ENCODE measurements at places on chromosomes 4 and X.

- no peak for DNase-seq
Measured at GRCh38 chr4:41060352-41061334, 153.7 kb downstream of the APBB2 start.

- DNase-seq: peak; percentile 32
Measured at GRCh38 chrX:103678199-103678993, 8.1 kb downstream of the MORF4L2 start.

- DNase-seq: peak; percentile 33
Measured at GRCh38 chr4:101599620-101600019, 190.9 kb upstream of the BANK1 start.

DNA sequence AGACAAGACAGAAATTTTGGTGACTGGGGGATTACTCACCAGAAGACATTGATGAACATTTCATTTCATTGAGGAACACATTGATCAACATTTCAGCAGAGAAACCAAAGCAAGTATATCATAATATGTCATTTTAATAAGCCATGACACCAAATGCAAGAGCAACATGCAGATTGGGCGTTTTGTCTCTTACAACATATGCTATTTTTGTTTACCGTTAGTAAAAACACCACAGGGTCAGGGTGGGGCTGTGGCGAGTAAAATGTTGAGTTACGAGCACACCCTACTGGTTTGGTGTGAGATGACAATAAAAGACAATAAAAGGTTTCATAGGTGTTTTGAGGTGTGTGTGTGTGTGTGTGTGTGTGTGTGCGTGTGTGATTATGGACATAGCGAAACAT lies 294.5 kb downstream of the PDGFC start:
- peak; percentile 82 for DNase-seq

DNA sequence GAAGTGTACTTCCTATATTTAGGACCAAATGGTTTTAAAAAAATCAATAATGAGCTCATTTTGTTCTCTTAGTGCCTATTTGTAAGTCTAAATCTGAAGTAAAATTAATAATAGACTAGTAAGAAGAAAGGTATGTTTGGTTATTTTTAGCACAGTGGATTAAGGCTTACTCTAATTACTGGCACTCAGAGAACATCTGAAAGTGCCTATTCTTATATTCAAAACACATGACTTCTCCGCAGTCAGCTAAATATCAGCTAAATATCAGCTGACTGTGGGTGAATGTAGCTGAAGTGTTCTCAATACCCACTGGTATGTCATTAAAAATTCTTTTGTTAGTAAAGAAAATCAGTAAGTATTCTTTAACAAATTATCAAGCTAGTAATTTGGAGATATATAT lies 6.0 kb downstream of the AP1S2 start:
- DNase-seq: peak; percentile 20

DNA sequence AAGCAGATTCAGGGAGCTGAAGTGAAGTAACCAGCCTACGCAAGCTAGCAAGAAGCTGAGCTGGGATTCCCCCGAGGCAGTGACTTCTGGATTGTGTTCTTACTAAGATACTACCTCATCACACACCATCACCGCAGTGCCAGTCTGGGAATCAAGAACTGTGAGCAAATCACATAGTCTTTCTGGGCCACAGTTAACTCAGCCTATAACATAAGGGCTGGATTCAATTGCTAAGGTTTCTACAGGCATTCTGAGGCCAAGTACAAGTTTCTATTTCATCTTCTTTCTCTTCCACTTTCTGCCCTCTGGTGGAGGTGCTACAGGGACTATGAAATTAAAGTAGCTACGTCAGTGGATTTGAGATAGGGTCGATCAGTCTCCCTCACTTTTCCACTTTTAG lies 1.4 kb upstream of the CORIN start:
- DNase-seq: no peak

DNA sequence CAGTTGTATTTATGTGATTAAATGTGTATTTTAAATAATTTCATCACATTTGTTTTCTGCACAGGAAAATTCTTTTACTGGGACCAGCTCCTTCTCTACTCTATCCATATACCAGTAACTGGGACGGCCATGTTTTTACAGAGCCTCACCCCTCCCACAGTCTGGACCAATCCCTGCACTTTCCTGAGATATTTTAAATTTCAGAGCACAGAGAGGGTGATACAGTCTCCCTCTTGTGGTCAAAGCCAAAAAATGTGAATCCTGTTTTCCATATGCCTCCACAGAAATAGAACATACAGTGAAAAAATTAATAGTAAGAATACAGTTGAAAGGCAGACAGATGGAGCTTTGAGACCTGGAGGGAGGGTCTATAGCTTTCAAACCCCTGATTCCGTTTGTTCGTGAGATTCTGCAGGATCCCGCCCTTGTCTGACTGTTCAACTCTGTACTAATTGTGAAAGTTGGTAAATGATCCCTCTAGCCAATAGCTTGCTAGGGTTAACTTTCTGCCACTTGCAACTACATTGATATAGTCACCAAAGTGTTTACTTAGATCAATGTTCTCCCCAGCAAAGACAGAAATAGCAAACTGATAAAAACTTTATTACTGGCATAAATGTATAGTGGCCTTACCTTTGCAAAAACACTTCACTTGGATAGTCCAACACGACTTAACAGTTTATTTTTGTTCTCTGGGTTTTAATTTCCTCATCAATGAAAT lies 172.2 kb downstream of the PPARGC1A start:
- DNase-seq: no peak

GRCh38 chrX:22122510-22122909 lies 90.4 kb downstream of the PHEX start:
- DNase-seq: peak; percentile 71

DNA sequence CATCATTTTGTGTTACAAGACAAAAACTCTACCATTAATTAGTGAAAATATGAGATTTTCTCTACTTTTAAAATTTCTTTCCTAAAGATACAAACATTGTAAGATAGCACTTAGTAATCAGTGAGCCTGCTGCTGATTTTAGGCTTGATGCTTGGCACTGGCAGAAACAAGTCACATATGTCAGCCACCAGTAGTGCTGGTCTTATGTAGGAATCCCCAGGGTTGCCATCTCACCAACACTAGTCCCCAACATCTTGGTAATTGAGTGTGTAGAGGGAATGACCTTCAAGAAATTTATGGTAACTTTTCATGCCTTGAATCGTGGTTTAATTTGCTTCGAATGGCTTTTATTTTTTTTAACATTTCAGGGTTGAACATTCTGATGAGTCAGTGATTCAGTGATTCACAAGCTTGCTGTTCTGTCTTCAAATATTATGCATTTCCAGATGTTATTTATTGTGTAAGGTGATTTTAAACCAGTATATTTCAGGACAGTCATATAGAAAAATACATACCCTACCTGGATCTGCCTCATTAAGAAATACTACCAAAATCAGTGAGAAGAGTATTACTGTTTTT lies 11.9 kb downstream of the EXOC1 start:
- peak; percentile 49 for DNase-seq

DNA sequence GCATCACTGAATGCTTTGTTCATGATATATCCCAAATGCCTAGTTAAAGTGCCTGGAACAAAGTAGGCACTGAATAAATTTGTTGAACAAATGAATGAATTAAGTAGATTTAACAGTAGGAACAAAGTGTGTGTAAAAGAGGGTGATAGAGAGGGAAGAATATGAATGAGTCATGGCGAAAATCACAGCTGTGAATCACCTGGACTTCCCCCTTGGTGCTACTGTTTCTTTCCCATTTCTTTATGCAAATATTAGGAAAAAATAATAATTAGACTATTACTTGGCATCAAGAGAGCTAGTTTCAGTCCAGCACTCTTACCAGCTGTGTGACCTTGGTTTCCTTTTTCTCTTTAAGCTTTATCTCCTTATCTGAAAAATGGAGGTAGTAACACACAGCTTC lies 9.2 kb downstream of the SPIN3 start:
- no peak for DNase-seq

DNA sequence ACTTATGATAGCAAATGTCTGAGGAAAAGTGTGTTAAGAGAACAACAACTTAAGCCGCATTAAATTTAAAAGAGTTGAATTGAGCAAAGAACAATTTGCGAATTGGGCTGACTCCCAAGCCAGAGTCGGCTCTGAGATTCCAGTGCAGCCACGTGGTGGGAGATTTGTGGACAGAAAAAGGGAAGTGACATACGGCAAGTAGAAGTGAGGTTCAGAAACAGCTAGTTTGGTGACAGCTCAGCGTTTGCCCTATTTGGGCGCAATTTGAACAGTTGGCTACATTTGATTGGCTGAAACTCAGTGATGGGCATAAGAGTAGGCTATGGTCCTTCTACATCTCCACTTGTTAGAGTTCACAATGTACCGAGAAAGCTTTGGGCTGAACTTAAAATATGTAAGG lies 124.0 kb downstream of the PRKX start:
- DNase-seq: no peak
